ENCODE measurements at places on chromosomes 4 and X.

- no peak for DNase-seq
Observed at GRCh38 chrX:65516756-65517155, 17.8 kb downstream of the LAS1L start.

DNA sequence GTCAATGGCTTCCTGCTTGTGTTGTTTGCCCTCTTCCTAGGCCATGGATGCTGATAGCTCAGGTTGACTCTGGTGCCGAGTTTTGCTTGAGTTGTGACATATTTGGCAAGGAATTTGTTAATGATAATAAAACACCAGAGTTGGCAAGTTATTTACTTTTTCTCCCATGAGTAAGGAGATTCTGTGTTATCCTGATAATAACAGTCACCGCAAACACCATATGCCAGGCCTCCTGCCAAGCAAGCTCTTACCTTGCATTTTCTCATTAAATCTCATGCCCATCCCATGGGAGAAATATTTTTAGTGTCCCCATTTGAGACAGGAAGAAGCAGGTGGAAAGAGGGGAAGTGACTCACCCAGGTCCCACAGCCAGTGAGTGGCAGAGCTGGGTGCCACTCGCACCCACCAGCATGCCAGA, 67.4 kb upstream of the CLCN4 start:
- DNase-seq = no peak

- DNase-seq = no peak
Observed at GRCh38 chrX:33840176-33840575, 291.9 kb downstream of the FAM47A start.

GRCh38 chr4:184529283-184529682, 54.9 kb upstream of the IRF2 start:
- DNase-seq = peak; percentile 23

- DNase-seq = no peak
Observed at GRCh38 chrX:42837101-42837726, 59.3 kb upstream of the PPP1R2C start.

DNA sequence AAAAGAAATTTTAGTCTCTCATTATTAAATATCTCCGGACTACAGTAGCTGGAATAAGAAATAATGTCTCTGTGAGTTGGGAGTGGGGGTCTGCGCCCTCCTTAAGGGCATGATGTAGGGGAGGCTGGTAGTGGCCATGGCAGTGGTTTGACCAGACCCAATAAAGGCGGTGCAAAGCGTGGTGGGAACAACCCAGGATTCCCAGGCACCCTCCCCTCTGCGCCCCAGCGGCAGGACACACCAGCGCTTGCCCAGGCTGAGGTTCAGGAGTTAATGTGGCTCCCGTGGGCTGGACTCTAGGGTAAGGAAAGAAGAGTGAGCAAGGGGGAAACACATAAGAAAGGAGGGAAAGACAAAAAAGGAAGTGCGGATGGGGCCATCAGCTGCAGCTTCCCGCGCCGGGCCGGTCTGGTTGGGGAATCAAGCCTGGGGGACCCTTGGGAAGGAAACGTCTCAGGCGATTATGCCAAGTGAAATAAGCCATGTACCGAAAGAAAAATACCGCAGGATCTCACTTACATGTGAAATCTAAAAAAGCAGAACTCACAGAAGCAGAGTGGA, 157.5 kb upstream of the SMIM31 start:
- no peak for DNase-seq

DNA sequence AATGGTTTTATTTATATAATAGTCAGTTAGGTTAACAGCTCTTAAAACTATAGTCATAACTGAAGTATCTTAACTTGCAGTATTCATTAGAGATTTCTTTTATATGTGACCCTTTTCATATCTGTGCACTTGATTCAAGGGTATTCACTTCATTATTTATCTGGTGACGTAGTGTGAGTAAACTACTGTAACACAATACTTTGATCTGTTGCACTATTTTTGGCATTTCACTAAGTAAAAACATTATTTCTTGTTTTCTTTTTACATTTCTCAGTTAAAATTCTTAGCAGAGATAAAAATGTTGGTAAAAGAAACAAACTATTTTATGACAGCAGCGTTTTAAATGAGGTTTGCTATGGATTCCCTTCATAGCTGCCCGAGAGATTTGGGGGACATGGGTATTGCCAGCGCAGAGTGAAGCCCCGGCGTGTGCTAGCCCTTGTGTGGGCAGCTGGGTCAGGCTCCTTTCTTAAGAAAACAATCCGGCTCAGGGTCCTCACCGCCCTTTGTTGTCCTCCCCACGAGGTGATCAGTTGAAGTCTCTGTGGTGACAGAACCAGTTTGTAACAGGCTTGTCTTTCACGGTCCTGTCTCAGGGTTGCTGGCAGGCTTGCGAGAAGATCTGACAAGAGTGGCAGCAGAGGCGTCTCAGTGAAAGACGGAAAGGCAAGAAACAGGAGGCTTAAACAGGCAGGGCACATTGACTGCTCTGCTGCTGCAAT, 293.4 kb downstream of the BMPR1B start:
- DNase-seq = peak; percentile 52

GRCh38 chr4:163367651-163368050, 24.0 kb downstream of the NPY5R start:
- DNase-seq = no peak

DNA sequence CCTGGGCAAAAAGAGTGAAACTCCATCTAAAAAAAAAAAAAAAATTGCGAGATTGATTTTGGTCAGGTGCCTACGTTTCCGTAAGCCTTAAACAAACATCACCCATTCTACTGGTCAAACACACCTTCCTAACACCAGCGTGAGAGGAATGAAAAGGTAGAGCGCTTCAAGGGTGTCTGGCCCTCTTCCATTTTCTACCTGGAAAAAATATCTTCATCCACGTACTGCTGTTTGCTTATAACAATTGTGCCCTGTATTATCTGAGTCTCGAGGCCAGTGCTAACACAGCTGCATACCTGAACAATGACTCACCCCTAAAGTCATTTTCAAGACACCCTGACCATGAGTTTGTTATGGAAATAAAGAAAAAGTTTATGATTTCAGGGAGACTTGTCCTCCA, 13.9 kb downstream of the TMSB4X start:
- no peak for DNase-seq

DNA sequence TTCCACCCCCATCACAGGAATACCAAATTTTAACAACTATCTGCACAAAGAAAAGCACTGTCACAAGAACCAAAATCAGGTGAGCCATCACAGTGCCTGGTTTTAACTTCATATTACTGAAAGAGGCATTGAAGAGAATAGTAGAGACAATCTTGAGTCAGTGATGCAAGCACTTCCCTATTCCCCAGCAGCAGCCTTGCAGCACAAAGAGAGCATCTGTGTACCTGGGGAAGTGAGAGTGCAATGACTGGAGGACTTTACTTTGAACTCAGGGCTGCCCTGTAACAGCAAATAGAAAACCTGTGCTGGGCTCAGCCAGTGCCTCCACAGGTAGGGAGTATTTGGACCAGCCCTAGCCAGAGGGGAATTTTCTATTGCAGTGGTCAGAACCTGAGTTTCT, 361.8 kb downstream of the TEX13C start:
- no peak for DNase-seq

DNA sequence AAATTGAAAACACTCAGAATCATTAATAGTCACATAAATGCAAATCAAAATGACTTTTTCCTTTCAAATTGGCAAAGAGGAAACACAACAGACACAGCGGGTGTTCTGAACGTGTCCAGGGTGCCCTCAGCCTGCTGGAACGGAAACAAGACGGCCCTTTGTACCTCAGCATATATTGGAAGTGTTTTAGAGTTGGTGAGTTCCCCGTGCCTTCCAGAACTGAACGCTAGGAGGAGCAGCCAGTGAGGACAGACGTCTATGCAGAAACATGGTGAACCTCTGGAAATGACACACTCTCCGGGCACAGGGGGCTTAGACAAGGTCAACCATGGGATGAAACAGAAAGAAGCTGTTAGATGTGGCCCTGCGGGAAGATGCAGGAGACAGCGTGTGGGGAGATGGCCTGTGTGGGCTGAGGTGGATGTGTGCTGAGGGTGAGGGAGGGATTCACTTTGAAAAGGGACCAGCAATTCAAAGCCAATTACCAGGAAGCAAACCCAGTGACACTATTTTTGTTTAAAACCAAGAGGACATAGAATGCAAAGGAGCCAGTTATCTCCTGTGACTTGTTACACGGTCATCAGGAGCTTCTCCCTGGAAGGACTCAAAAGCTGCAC, 40.4 kb downstream of the RNF212 start:
- peak; percentile 59 for DNase-seq

GRCh38 chrX:151974336-151975227, at the start of gene GABRE:
TSS of gene GABRE (minus strand) at chrX:151974676. CDS start at chrX:151974625, 51 bp downstream.
- DNase-seq = peak; percentile 16

GRCh38 chrX:38149016-38149415, 71.7 kb downstream of the SRPX start:
- no peak for DNase-seq

GRCh38 chr4:164924670-164925238, 47.8 kb downstream of the APELA start:
- DNase-seq = no peak

DNA sequence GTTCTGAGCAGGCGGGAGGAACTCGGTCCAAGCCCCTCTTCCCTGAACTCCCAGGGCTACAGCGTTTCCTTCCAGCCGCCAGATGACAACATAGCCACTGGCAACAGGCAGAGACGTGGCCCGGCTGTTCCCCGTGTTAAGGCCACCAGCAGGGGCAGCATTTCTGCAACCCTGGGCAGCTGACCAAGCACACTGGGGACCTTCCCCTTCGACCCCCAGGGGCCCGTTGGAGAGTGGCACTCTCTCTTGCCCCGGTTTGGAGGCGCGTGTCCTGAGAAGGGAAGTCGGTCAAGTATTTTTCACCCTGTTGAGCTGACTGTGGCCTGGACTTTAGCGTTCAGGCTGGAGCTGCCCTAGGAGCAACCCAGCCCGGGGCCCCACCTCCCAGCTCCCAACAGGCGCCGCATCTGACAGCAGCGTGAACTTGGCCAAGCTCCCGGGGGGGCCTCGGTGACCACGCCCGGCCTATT, 37.6 kb downstream of the ZBTB49 start:
- DNase-seq = peak; percentile 91

- no peak for DNase-seq
Observed at GRCh38 chrX:152989292-152989658, 4.6 kb downstream of the PNMA5 start.

DNA sequence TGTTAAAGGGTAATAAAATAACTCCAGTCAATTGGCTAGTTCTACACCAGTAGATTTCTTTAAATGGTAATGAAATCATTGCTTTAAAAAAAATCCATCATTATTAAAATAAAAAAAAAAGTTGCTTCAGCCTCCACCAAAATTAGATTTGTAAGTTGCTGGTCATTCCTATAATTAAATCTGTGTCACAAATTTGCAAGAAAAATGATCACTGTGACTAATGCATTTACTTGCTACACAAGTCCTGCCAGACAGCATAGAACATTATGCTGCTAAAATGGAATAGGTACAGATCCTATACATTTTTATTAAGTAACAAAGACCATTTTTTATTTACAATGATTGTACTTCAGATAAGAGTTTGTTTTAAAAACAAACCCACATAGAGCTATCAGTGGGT, 85.8 kb downstream of the SLC10A7 start:
- no peak for DNase-seq

- DNase-seq = no peak
Observed at GRCh38 chrX:44384688-44385338, 41.3 kb upstream of the EFHC2 start.

DNA sequence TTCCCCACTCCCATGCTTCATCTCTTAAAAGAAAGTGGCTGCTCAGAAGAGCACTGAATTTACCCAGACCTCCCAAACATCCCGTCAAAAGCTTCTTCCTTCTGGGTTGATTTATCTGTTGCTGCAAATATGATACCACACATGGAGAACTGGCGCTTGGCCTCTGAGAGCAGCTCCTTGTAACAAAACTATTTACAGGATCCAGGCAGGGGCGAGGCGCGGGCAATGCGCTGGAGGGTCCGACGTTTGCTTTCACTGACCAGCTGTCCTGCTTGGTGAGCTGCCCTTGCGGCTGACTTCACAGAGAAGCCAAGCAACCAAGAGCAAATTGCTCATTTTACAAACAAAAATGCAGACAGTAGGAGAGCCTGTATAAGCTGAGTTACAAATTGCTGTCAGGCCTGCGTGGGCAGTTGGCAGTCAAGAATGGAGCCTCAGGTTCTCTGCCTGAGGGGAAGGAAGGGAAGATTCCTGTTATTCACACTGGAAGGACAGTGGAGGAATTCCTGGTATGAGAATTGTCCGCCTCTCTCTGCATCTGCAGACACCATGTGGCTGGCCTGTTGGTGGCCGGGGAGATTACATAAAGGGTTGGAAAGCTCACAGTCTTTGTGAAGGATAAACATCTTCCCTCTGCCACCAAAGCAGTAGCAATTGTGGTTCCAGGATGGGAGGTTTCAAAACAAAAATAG, 192.2 kb upstream of the LEF1 start:
- DNase-seq = peak; percentile 97

DNA sequence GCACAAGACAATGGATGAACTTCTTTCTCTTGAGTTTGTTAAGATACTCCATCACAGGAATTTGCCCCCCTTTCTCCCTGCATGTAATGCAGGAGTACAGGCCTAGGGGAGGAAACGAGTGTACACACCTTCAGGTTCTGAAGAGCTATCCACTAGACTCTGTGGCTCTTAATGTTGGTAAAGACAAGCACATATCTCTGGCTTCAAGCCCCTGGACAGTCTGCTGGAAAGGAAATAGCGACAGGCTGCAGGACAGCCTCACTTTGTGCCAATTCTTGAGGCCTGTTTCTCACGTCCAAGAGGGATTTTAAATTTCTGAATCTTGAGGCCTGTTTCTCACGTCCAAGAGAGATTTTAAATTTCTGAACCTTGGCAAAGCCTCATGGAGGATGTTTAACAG, 87.1 kb downstream of the RLIM start:
- DNase-seq = no peak

- peak; percentile 10 for DNase-seq
Observed at GRCh38 chrX:97597954-97598353, 714.2 kb downstream of the RPA4 start.

GRCh38 chr4:177235026-177235425, 74.6 kb upstream of the NEIL3 start:
- DNase-seq = no peak

GRCh38 chr4:31125496-31125895, 405.3 kb downstream of the PCDH7 start:
- DNase-seq = no peak

DNA sequence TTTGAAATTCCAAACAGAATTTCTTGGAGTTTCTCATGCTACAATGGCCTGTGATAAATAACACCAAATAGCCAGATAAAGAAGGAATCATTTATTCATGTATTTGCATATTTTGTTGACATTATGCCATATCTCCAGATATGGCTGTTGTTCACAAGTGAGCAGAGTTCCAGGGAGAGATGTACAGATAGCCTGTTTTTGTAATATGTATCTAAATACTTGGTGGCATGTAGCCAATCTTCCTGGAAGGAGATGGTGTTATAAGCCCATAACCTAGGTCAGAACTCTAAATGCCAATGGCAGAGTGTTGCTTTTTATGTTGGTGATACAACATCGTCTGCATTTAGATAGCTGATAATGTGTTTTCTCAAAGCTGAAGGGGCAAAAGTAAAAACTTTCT, 292.2 kb downstream of the FBXO8 start:
- DNase-seq = no peak

- DNase-seq = no peak
Observed at GRCh38 chrX:68343551-68343950, 89.7 kb downstream of the OPHN1 start.

GRCh38 chrX:46236411-46236810, 308.8 kb downstream of the ZNF674 start:
- no peak for DNase-seq

All from ELF-1 (cell line).